ENCODE measurements at places on chromosomes 16 and 17.

DNA sequence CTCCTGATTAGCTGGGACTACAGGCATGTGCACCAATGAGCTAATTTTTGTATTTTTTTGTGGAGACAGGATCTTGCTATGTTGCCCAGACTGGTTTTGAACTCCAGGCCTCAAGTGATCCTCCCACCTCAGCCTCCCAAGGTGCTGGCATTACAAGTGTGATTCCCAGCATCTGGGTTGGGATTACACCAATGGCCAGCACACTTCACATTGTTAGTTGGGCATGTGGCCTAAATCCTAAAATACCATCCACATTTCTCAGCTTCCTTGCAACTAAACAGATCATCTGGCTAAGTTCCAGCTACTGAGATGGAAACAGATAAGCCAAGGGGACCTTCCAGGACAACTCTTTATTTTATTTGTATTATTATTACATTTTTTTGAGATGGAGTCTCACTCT lies 9.9 kb downstream of the RABEP2 start:
- no peak for DNase-seq

- DNase-seq: no peak
These were observed 43.2 kb upstream of the CCL1 start for GRCh38 chr17:34406226-34406625.

DNA sequence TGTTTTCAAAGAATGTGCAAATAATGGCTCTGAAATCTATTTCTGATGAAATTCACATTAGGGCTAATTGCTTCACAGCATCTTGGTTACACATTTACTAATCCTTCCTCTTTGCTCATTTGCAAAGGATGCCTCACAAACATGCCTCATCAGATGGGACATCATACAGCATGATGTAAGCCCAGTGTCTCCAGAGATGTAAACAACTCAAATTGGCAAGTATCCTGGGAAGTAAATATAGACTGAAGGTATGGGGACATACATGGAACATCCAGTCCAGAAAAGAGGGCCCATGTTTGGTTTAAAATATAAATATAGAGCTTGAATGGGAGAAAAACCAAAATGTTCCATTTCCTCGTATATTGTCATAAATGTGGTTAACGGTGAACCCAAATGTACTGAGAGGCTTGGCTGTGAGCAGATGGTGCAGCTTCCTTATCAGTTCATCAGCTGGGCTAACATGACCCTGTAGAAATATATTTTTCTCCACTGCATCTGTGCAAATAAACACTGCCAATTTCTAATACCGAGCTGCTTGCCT lies 142.9 kb upstream of the NUDT7 start:
- no peak for DNase-seq

GRCh38 chr16:84115919-84116719 lies 623 bp downstream of the MBTPS1 start:
- peak; percentile 38 for DNase-seq

GRCh38 chr16:47574091-47575054 lies 113.2 kb downstream of the PHKB start:
- no peak for DNase-seq

GRCh38 chr16:24643489-24643888 lies 86.0 kb upstream of the TNRC6A start:
- DNase-seq: no peak

- DNase-seq: peak; percentile 20
These were observed 32.8 kb downstream of the MYO15A start for GRCh38 chr17:18141210-18141803.

Data from activated T-cell treated with anti-CD3 and anti-CD28 coated beads for 1 hour (primary cell).